Stimulated activated CD4-positive, alpha-beta T cell treated with anti-CD3 and anti-CD28 coated beads, Interleukin-1b, Interleukin-23, amount 100 ng/mL, for 24 hours (primary cell): ENCODE measurements at places on chromosomes 1 and 21.

- DNase-seq: no peak
Measured at GRCh38 chr1:228781161-228781808, 46.0 kb downstream of the RHOU start.

DNA sequence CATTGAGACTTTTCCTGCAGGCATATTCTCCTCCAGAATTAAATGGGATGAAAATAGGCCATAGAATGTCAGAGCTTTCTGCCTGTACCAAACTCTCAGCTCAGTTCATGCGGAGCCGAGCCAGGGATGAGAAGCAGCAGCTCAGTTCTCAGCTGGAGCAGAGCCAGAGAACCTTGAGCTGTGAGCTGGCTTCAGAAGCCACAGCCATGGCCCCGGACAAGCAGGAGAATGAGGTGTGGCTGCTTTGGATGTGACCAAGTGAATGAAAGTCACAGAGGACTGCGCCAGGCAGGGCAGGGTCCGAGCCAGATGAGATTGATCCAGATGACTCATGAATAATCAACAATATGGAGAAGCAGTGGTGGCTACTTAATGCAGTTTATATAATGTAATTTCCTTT, 633.8 kb downstream of the NCAM2 start:
- no peak for DNase-seq

- DNase-seq: no peak
Measured at GRCh38 chr1:206970446-206970845, at the start of gene FCAMR. TSS of gene FCAMR (minus strand) at chr1:206970460. CDS start at chr1:206970125, 335 bp downstream.

GRCh38 chr21:31119199-31119598, 80.9 kb upstream of the KRTAP19-8 start:
- DNase-seq: no peak

DNA sequence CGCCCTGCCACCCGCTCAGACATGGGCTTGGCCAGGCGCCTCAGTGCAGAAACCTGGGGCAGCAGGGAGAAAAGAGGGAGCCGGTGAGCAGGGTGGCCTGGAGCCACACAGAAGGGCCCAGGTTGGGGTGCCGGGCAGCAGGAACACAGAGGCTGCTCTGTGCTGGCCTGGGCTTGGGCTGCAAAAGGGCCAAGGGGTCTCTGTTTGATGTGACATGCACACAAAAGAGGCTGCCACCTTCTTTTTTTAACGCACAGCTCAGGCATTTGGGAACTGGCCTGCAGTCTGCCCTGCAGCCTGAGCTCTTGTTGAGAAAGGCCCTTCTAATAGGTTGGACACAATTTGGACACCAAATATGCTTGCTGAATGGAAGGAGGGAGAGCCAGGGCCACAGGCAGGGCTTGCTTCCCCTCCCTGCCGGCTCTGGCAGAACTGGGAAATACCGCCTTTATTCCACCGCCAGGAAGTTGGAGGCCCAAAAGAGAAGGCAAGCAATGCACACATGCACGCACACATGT, 32.4 kb downstream of the KIF21B start:
- DNase-seq: no peak

GRCh38 chr1:198967566-198967965, 328.7 kb downstream of the PTPRC start:
- DNase-seq: no peak

GRCh38 chr1:156191292-156191964, 2.5 kb upstream of the SLC25A44 start:
- no peak for DNase-seq

DNA sequence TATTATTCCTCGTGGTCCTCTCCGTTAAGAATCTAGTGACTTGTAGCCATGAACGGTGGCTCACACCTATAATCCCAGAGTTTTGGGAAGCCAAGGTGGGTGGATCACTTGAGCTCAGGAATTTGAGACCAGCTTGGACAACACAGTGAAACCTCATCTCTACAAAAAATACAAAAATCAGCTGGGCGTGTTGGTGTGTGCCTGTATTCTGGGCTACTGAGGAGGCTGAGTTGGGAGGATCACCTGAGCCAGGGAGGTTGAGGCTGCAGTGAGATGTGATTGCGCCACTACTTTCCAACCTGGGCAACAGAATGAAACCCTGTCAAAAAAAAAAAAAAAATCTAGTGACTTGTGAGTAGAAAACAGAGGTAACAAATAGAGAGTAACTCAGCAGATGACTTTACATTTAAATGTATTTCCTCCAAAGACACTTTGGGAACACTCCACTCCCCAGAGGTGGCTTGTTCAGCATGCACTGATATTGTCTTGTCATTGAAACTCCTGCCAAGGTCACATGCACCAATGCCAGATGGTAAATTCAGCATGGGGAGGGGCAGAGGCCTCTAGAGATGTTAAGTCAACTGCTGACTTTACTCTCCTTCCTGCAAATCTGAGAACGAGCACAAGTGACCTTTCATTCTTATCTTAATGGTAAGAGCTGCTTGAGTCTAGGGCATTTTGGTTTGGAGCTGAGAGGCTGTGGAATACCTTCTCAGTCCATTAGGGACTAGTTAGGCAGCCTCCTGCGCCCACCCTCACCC, 24.9 kb downstream of the CCDC185 start:
- DNase-seq: no peak

DNA sequence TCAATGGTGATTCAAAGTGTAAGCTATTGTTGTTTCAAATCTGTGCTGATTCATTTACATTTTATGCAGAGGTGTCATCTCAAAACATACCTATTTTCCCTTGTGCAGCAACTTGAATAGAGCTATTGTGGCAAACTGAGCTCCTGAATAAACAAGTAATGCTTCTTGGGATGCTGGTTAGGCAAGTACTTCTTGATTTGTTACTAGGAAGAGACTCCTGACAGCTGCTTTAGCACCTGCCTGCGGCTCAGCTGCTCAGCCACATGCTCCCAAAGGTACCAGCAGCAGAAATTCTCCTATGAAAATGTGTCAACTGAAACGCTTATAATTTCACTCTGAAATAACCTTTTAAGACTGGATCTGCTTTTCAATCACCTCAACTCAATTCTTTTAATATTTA, 352.3 kb downstream of the RYR2 start:
- no peak for DNase-seq

GRCh38 chr1:2632051-2632430, 775 bp downstream of the MMEL1 start:
- no peak for DNase-seq

GRCh38 chr1:222711319-222712252, 705 bp downstream of the AIDA start:
- DNase-seq: peak; percentile 15
